ENCODE measurements at places on chromosomes 5 and 9. TPM values are rescaled to one million over a fixed set of nuclear protein-coding genes. Genes with fewer than 3 reads are reported as not detected.

ARRDC3 gene
- polyA plus RNA-seq, result 134 TPM

PAIP1 gene
- polyA plus RNA-seq, result 32.5 TPM

GDA gene
- not detected for polyA plus RNA-seq

STK32A gene
- polyA plus RNA-seq, result not detected

NEUROG1 gene
- polyA plus RNA-seq, result not detected

CBY3 gene
- 0.66 TPM for polyA plus RNA-seq

NPR3 gene
- polyA plus RNA-seq, result not detected

STK10 gene
- polyA plus RNA-seq, result 128 TPM

RPP25L gene
- 45.1 TPM for polyA plus RNA-seq

PCDHAC1 gene
- not detected for polyA plus RNA-seq

INSL4 gene
- polyA plus RNA-seq, result not detected

TMEM215 gene
- not detected for polyA plus RNA-seq

SLC28A3 gene
- not detected for polyA plus RNA-seq

FSD1L gene
- polyA plus RNA-seq, result 0.08 TPM

BDP1 gene
- 5.0 TPM for polyA plus RNA-seq

RNF224 gene
- not detected for polyA plus RNA-seq

MARVELD2 gene
- polyA plus RNA-seq, result 0.46 TPM

LHX3 gene
- polyA plus RNA-seq, result not detected

ZNF462 gene
- polyA plus RNA-seq, result not detected

C1QTNF3 gene
- polyA plus RNA-seq, result 0.36 TPM

SLC44A1 gene
- 16.8 TPM for polyA plus RNA-seq

TEX48 gene
- polyA plus RNA-seq, result not detected

BTNL8 gene
- not detected for polyA plus RNA-seq

SPOCK1 gene
- not detected for polyA plus RNA-seq

SCGB3A1 gene
- polyA plus RNA-seq, result not detected

MLANA gene
- polyA plus RNA-seq, result 0.06 TPM

QRFP gene
- polyA plus RNA-seq, result not detected

NUTM2G gene
- 0.05 TPM for polyA plus RNA-seq
